ENCODE measurements at places on chromosomes 12 and 14.

- no peak for DNase-seq
These were observed 1.2 kb upstream of the WSB2 start for GRCh38 chr12:118061873-118062843.

- DNase-seq: no peak
These were observed 1401.8 kb downstream of the FSCB start for GRCh38 chr14:43105305-43105704.

GRCh38 chr14:93281937-93282336, 50.9 kb downstream of the BTBD7 start:
- DNase-seq: no peak

DNA sequence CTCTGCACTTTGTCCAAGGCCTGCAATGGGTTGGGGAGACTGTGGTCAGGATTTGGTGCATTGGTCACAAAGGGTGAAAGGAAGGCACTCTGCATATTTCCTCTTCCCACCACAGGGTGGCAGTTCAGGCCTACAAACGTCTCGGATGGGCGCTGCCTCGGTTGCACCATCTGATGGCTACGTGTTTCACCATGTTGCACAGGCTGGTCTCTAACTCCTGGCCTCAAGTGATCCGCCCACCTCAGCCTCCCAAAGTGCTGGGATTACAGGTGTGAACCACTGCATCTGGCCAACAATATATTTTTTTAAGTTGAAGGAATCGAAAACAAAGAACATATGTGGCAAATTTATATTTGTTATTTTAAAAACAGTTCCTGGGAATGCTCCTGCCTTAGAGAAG, 35.1 kb downstream of the TMBIM6 start:
- DNase-seq: peak; percentile 30

DNA sequence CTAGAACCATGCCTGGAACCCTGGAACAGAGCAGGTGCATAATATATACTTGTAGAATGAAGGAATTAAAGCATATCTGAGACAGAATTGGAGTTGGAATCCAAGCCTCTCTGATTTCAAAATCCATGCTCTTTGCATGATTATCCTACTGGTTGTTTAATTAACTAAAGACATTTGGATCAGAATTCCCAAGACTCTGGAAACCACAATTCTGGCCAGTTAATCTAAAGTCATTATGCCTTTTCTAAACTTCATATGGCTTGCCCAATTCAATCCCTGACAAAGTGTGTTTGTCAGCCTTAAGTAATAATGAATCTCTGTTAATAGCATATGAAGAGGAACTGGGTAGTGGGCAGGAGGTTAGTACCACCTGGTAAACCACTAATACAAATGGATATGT, 422.6 kb downstream of the ATP23 start:
- no peak for DNase-seq

GRCh38 chr12:67085699-67086098, 183.5 kb upstream of the CAND1 start:
- DNase-seq: no peak

GRCh38 chr14:105532735-105533141, 6.4 kb downstream of the TMEM121 start:
- DNase-seq: no peak

- no peak for DNase-seq
These were observed 164.3 kb upstream of the PLEKHA5 start for GRCh38 chr12:18965203-18965602.

- no peak for DNase-seq
These were observed 68.7 kb downstream of the ARF6 start for GRCh38 chr14:49961270-49962222.

DNA sequence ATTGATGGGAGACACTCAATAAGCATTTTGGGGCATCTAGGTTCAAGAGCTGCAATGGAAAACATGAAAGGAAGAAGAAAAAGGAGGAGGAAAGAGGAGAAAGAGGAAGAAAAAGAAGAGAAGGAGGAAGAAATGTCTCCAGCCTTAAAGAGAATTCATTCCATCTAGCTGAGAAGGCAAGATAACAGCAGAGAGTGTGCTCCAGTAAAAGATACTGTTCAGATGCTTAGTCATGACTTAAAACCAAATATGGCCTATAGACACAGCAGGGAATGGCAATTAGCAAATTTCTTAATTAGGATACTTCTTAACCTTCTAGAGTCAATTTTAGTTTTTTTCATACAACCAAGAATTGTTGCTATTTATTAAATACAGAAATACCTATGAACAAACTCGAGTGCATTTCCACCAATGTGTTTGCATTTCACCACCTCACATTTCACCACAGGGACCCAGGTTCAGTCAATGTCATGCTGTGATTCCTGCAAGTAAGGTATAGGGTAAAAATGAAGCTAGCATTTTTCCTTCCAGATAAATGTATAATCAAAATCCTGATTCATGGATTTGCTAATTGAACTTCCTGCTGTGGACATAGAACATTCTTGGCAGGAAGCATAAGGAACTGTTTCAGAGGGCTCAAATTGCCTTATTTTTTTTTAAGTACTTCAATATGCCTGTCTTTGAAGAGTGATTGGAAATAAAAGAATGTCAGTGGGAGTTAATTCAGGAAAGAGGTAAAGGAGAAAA, 177.8 kb downstream of the RPS29 start:
- no peak for DNase-seq

DNA sequence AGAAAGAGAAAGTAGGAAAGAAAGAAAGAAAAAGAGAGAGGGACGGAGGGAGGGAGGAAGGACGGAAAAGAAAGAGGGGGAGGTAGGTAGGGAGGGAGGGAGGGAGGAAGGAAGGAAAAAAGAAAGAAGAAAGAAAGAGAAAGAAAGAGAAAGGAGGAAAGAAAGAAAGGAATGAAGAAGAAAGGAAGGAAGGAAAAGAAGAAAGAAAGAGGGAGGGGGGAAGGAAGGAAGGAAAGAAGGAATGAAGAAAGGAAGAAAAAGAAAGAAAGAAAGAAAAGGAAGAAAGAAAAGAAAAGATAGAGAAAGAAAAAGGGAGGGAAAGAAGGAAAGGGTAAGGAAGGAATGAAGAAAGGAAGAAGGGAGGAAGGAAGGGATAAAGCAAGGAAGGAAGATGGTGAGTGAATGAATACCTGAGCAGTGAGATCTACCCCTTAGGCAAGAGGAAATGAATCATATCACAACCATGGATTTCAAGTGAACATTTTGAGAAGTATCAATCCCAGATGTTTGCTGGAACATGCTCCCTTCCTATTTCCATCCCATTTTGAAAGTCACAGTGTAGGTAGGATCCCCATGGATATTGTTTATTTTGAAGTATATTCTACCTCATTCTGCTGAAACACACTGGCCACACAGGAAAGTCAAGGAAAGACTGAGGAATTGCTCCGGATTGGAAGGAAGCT, 639.4 kb upstream of the TBX3 start:
- DNase-seq: no peak

- DNase-seq: no peak
These were observed 70.5 kb upstream of the TRIM9 start for GRCh38 chr14:51165415-51165814.

DNA sequence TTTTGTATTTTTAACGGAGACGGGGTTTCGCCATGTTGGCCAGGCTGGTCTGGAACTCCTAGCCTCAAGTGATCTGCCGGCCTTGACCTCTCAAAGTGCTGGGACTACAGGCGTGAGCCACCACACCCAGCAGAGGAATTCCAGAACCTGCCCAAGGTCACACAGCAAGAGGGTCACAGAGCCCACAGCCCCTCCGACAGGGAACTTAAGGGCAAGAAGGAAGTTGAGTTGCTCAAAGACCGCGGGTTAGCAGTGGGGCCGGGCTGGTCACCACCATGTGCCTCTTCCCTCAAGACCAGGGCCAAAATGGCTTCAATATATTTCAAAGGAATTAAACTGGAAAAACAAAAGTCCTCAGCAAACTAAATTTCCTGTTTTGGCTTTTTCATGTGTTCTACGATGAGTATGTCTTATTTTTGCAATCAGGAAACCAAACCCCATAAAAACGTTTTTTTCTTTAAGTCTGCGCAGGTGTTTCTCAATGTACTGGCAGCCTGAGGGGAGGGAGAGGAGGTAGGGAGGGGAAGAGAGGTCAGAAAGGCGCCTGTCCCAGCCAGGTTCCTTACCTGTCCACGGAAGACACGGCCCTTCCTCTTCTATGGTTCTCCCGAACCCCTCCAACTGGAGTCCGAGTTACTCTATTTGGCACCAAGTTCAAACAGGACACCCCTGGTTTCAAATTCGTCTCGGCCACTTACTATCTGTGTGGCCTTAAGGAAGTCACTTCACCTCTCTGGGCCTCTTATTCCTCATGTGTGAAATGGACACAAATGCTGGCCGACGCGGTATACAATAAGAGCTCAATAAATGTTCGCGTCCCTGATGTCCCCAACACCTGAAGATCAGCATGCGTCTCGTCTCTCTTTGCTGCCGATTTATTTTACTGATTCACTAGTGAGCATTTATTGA, 778 bp downstream of the SLC8B1 start:
- DNase-seq: no peak

GRCh38 chr12:42129595-42130204, 15.0 kb downstream of the GXYLT1 start:
- no peak for DNase-seq

DNA sequence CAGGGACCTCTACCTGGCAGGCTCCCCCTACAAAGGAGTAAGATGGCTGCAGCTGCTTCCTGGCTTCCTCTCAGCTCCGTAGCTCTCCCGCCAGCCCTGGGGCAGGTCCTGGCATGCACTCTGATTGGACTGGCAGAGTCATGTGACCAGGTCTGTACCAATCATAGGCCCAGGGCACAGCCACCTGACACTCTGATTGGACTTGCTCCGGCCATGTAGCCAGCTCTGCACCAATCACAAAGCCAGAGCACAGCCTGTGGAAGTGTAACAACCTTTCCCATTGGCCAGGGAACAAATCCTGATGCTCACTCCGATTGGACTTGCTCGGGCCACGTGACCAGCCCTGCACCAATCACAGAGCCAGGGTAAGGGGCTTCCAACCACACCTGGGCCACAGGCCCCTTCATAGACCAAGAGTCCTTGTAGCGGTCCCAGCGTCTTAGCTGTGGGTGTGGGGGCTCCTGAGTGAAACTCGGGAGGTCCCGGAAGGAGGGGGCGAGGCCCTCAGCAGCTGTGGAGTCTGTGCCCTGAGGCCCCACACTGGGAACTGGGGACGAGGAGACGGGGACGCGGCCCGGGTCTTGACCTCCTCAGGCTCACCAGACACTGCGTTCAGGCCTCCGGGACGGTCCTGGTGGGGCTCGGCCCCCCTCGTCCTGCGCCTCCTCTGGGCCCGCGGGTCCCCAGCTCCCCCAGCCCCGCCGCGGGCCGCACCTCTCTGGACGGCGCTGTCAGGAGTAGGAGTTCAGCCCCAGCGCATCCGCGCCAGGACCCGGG, 210.6 kb downstream of the ADGRD1 start:
- DNase-seq: no peak

DNA sequence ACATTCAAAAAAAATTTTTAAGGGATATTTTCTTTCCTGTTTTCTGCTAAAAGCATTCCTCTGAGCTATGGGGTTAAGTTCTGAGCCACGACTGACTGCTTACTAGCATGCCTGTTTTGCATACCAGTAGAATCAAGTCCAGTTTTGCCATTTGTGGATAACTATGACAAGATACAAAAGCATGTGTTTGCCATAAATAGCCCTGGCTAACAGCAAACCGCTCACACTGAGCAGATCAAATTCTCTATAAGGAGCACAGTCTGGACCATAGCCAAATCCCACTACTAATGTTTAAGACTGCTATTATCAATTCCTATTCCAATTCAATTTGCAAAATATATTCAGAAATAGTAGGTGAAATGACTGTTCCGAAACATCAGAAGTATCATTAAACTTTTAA, 3.2 kb downstream of the CFL2 start:
- no peak for DNase-seq

- no peak for DNase-seq
These were observed 5.9 kb downstream of the NEMP1 start for GRCh38 chr12:57072661-57073060.

GRCh38 chr12:57850854-57851430, 4.4 kb upstream of the CTDSP2 start:
- DNase-seq: no peak

DNA sequence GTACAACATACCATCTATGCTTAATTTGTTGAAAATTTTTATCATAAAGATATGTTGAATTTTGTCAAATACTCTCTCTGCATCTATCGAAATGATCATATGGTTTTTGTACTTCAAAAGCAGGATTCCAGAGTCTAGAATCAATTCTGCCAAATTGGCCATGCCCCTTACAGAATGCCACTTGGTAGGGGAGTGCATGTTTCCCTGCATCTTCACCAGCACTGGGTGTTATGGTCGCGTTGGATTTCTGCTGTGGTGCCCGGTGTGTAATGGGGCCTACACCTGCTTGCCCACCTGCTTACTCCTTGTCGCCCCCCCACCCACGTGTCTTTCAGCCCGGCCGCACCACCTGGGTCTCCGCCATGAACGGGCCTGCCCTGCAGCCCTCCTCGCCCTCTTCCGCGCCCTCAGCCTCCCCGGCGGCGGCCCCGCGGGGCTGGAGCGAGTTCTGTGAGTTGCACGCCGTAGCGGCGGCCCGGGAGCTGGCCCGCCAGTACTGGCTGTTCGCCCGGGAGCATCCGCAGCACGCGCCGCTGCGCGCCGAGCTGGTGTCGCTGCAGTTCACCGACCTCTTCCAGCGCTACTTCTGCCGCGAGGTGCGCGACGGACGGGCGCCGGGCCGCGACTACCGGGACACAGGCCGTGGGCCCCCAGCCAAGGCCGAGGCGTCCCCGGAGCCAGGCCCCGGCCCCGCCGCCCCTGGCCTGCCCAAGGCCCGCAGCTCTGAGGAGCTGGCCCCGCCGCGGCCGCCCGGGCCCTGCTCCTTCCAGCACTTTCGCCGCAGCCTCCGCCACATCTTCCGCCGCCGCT, 12.3 kb downstream of the SH2B3 start:
- no peak for DNase-seq

DNA sequence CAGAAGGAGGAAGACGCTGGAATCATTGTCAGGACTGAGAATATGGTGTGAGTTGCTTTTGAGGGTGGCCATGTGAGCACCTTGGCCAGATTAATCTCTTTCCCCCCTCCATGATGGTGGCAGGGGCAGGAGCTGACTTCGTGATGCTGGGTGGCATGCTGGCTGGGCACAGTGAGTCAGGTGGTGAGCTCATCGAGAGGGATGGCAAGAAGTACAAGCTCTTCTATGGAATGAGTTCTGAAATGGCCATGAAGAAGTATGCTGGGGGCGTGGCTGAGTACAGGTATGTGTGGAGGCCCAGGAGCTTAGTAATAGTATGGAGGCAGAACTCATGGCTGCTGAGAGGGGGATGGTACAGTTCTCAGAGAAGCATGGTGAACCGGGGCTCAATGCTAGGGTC, 4.3 kb downstream of the TINF2 start:
- no peak for DNase-seq

- no peak for DNase-seq
These were observed 31.5 kb upstream of the KRR1 start for GRCh38 chr12:75542942-75543341.

DNA sequence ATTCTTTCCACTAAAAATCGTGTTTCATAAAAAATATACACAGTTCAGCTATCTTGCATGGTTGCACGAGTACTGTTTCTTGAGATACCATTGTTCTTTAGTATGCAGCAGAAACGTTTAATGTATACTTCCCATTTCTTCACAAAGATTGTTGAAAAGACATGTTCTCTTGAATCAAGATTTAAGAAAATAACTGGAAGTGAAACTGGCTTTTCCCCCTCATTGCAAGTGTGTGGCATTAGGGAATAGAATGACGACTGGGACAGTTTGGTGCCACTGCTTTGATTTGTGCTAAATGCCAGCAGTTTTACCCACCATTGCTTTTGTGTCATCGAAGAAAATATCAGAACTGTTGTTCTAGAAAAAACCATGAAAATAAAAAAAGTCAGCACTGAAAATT, 20.3 kb upstream of the DHRS2 start:
- DNase-seq: no peak

- DNase-seq: no peak
These were observed 8.7 kb downstream of the KITLG start for GRCh38 chr12:88571543-88571942.
